ENCODE measurements at places on chromosomes 1 and 21. TPM values are rescaled to one million over a fixed set of nuclear protein-coding genes. Genes with fewer than 3 reads are reported as not detected.

Gene THEMIS2
- polyA plus RNA-seq, result 8.6 TPM

Gene LIPI
- polyA plus RNA-seq, result not detected

Gene RAB42
- polyA plus RNA-seq, result 1.0 TPM

Gene CRABP2
- polyA plus RNA-seq, result 5.0 TPM

Gene S100B
- polyA plus RNA-seq, result 15.5 TPM

Gene DIO1
- polyA plus RNA-seq, result 0.11 TPM

Gene CHIA
- not detected for polyA plus RNA-seq

Gene SOAT1
- polyA plus RNA-seq, result 49.4 TPM

Gene CKS1B
- 12.4 TPM for polyA plus RNA-seq

Gene RXFP4
- not detected for polyA plus RNA-seq

Gene LCE1F
- not detected for polyA plus RNA-seq

Gene SKI
- polyA plus RNA-seq, result 10.8 TPM

Gene GRIK3
- polyA plus RNA-seq, result 1.4 TPM

Gene OR2T29
- polyA plus RNA-seq, result not detected

Gene KCTD3
- polyA plus RNA-seq, result 88.3 TPM

Gene CACNA1S
- not detected for polyA plus RNA-seq

Gene FOXD2
- 0.40 TPM for polyA plus RNA-seq

Gene GBP4
- 6.8 TPM for polyA plus RNA-seq

Gene SHISA4
- 62.8 TPM for polyA plus RNA-seq

Gene CFHR1
- 0.68 TPM for polyA plus RNA-seq

Gene AADACL3
- not detected for polyA plus RNA-seq

Gene C8B
- polyA plus RNA-seq, result not detected

Gene CYP4B1
- 3.4 TPM for polyA plus RNA-seq

Gene TRABD2B
- polyA plus RNA-seq, result 0.35 TPM

Gene ADGRB2
- 57.3 TPM for polyA plus RNA-seq

Gene RIMKLA
- polyA plus RNA-seq, result 0.16 TPM

Gene ARHGEF16
- polyA plus RNA-seq, result 0.18 TPM

Gene WNT3A
- polyA plus RNA-seq, result not detected

Gene KIF2C
- polyA plus RNA-seq, result 0.67 TPM

Gene STXBP3
- polyA plus RNA-seq, result 42.3 TPM

Gene LRRC47
- 17.5 TPM for polyA plus RNA-seq

Gene OPTC
- not detected for polyA plus RNA-seq

Gene OR2T35
- polyA plus RNA-seq, result not detected

Gene IL12RB2
- polyA plus RNA-seq, result 0.24 TPM
